Stimulated activated CD8-positive, alpha-beta memory T cell treated with anti-CD3 and anti-CD28 coated beads, Interleukin-7, amount 100 ng/mL, for 48 hours (primary cell): ENCODE measurements at places on chromosomes 4 and X.
A peak's percentile ranks its signal among the peaks of the same experiment; 100 is the strongest.

DNA sequence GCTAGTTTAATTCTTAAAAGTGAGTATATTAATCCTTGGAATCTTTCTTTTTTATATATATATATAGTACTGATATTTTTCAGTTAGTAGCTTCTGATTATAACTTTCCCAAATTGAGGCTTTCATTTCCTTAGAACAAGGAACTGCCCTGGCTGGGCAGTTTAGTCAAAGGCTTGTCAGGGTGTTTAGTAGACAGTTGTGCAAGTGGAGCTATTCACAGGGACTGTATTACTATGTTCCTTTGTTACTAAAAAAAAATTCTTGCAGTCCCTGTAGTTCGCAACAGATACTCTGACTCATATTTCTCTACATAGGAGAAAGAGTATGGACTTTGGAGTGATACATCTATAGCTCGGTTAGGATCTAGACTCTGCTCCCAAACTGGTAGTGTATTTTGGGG lies 20.8 kb downstream of the USO1 start:
- DNase-seq: no peak

- no peak for DNase-seq
Observed at GRCh38 chr4:35771571-35771970, 472.7 kb downstream of the ARAP2 start.

GRCh38 chr4:7322166-7322991 lies 112.4 kb downstream of the PSAPL1 start:
- no peak for DNase-seq

DNA sequence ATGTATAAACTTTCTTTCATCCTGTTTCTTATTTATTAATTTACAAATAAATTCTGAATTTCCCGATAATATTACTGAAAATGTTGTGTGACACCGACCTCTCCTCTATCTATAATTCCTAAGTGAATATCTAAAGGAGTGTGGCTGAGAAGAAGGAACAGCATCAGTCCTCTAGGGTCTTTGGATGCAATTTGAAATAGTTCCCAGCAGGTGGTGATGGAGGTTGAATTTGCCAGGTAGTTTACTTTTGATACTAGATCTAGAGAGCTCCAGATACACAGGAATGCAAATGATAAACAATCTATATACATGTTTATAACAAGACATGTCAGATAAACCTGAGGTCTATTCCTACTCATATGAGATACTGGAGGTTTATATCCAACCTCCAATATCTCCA lies 305.4 kb downstream of the PCDH18 start:
- DNase-seq: no peak

- DNase-seq: no peak
Observed at GRCh38 chr4:8524595-8525382, 55.4 kb upstream of the GPR78 start.

- DNase-seq: no peak
Observed at GRCh38 chr4:151231915-151232595, 44.9 kb upstream of the PRSS48 start.

DNA sequence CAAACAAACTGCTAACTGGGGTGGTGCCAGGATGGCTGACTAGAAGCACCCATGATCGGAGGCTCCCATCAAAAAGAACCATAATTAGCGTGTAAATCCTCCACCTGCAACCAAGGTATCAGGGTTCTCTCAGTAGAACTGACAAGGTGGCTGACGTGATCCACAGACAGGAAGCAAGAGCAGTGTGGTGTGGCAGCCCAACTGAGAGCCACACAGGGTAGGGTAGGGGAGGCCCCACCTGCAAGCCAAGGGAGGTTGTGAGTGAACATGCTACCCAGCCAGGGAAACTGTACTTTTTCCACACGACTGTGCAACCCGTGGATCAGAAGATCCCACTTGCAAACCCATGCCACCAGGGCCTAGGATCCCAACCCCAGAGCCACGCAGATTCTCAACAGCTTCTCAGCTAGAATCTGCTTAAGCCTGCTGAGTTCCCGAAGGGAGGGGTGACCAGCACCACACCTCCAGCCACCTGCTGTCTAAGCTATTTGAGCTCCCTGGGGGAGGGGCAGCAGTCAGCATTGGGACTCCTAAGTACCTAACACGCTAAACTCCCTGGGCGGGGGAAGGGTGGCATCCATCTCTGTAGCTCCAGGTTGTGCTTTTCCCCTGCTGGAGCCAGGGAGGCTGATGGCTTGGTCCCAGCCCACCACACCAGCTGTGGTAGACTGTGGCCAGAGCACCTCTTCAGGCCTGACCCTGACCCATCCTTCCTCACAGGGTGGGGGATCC lies 425.1 kb downstream of the GPM6A start:
- no peak for DNase-seq

DNA sequence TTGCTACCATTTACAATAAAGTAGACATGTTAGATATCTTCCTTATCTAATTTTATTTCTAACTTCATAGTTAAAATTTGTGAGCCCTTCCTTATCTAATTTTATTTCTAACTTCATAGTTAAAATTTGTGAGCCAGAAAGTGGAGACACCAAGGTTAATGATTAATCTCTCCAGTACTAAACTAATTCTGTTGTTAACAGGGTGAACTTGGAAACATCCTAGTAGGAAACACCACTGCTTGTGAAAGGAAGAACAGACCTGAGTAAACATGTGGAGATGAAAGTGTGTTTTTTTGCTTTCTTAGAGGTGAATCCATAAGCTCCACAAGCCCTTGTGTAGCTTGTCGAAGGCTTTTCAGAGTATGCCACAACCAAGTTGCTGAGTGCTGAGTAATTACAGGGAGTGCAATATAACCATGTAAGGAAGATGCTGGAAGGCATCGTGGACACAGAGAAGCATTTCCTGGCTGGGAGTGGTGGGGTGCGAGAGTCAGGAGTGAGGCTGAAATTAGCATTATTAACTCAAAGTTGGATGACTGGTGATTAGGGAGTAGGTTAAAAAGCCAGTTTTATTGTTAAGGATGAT lies 118.6 kb upstream of the NEIL3 start:
- no peak for DNase-seq

DNA sequence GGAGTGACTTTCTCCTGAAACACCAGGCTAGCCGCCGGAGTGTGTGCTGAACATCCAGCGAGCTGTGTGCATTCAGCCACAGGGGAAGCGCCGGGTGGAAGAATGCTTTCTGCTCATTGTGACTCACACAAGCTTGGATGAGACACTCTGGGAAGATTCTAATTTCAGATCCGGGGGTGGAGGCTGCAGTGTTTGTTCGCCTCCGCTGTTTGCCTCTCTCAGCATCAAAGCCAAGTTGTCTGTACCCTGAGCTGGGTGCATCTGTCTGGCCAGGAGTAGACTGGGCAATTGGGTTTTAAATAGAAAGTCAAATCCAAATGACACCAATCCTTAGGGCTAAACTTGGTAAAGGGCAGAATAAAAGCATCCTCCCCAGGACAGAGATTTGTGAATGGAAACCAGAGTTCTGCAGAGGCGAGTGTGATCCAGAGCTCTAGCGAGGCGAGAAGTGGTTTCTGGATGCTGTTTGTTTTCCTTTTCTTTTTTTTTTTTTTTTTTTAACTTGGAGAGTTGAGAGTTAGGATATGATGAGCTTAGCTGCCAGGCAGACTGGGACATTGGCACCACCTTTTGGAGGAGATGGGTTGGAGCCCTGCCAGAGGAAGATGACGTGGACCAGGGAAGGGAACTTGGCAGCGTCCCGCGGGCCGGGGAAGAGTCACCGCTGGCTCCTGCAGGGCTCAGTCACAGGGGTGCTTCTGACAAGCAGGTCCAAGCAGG lies 196.0 kb upstream of the PSAPL1 start:
- no peak for DNase-seq

GRCh38 chr4:143417679-143418403 lies 81.2 kb downstream of the GAB1 start:
- no peak for DNase-seq

DNA sequence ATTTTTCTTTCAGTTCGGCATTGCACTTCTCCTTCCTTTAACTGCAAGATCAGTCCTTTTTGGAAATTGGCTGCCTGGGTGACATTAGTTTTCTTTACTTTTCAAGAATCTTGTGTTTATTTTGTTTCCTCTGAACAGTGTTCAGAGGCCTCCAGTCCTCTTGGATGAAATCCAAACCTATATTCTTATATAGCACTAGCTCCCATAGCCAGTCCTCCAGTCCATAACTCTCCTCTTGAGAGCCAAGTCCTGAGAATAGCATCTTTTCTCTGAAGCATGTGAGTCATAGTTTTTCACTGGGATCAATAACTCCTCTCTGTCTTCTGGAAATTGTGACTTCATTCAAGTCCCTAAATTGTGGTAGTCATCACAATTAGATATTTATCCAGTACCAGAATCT lies 357.5 kb downstream of the RAPGEF2 start:
- DNase-seq: no peak

DNA sequence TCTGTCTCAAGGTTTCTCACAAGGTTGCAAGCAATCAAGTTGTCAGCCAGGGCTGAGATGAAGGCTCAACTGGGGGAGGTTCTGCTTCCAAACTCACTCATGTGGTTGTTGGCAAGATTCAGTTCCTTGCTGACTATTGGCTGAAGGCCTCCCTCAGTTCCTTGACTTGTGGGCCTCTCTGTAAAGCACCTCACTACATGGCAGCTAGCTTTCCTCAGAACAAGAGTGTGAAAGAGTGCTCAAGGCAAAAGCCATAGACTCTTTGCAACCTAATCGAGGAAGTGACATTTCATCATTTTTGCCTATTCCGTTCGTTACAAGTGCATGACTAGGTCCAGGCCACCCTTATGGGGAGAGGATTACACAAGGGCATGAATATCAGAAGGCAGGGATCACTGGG lies 52.0 kb downstream of the CXorf58 start:
- no peak for DNase-seq

DNA sequence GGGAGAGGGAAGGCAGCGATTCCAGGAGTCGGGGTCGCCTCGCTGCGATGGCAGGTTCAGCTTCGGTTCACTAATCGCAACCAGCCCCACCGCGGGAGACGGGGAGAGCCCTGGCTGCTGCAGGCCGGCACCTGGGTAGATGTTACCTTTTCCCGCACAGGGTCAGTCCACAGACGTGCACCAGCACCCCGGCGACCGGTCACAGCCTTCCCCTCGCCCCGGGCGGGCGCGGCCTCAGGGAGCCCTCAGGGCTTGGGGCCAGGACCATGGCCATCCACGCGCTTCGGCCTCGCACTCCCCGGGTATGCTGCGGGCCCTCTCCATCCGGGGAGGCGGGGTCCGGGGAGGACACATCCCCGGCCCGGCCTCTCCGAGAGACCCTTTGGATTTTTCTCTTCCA lies 26.1 kb upstream of the EXOC1L start:
- DNase-seq: no peak

- peak; percentile 75 for DNase-seq
Observed at GRCh38 chr4:4541661-4542570, at the start of gene STX18. STX18 (minus strand) TSS chr4:4542048; CDS start chr4:4541964, 84 bp downstream.

GRCh38 chr4:148166132-148166591 lies 276.1 kb downstream of the NR3C2 start:
- DNase-seq: no peak

DNA sequence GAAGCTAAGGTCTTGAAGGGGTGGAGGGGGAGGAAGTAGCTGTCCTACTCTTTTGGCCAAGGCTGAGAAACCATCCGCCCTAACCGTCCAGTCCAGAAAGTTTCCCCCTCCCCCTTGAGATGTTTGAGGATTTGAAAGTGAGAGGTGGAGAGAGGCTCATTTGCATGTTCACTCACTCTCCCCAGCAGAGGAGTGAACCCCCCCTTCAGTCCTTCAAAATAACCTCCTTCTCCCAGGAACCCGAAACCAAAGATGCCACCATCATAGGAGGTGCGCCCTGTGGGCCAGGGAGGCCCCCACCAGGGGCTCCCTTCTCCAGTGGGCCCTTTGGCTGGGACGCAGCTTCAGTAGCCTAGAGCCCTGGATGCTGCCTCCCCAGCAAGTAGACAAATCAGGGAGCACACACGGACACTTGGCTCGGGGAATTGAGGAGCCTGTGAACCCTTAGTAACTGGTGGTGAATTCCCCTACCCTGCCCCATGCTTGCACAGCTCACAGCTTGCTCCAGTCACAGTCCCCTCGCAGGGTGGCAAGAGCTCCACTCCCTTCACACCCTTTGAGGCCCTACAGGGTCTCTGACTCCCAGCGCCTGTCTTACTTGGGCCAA lies 25.6 kb downstream of the ELF4 start:
- no peak for DNase-seq

DNA sequence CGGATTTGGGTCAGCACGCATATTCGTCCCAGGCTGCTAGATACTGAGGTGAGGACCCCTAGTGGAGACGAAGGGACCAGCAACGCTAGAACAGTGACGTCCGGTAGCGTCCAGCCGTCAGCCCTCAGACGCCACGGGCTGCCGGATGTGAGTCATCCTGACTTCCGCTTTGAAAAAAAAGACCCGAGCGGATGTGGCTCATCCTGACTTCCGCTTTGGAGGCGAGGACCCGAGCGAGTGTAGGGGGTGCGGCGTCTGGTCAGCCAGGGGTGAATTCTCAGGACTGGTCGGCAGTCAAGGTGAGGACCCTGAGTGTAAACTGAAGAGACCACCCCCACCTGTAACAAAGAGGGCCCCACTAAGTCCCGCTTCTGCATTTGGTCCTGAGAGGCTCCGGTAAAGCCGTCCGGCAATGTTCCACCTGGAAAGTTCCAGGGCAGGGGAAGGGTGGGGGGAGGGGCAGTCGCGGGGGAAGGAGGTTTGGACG lies at the start of gene MAGEB2:
Gene MAGEB2, plus strand, starts transcription at position 207 of the 487 bp plus-strand sequence. CDS start 3,018 bp downstream, outside the sequence.
- DNase-seq: no peak

GRCh38 chr4:151250706-151251105 lies 26.3 kb upstream of the PRSS48 start:
- no peak for DNase-seq

GRCh38 chr4:143701365-143701764 lies 890 bp upstream of the FREM3 start:
- DNase-seq: no peak

DNA sequence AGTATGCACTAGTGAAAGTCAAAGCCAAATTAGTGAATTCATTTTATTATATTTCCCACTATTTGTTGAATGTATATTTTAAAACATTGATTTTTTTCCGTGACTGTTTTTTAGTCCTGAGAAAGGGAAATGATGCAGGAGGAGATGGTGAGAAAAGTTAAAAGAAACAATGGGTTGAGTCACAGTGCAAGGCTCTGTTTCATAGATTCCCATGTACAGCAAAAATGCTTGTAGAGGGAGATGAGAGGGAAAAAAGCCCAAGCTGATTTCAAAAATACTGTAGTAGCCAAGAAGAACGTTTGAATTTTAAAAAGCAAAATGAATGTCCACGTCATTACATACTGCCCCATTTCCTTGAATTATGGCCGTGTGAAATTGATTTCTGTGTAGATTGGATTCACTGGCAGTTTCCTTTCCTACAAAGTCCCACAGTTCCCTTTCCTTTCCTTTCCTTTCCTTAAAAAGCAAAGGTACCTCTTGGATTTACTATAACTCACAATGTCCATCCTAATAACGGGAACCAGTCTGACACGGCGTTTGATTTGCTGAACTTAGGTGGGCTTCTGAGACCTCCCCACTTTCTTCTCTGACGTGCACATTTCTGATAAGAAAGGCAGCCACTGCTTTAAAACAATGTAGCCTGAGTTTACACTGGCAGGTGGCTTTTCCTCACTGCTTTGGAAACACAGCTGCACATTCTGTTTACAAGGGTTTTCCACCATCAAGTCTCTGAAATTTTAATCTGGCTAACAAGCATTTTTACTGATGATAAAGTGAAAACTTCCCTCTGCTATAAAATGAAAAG lies 63.7 kb downstream of the SPCS3 start:
- no peak for DNase-seq

- no peak for DNase-seq
Observed at GRCh38 chrX:30248854-30249253, 1.9 kb downstream of the MAGEB1 start.
